ENCODE measurements at places on chromosomes 11 and 22.

DNA sequence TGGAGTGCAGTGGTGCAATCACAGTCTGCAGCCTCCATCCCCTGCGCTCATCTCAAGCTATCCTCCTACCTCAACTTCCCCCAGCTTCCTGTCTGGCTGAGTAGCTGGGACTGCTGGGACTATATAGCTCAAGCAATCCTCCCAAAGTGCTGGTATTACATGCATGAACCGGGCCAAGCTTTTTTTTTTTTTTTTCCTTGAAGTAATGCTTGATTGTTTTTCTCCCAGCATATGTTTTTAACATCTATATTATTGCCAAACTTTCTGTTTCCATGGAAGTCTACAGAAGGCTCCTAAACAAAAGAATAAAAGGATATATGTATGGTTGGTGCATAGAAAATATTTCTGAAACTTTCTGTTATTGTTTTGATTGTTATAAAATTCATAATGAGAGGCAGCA lies 853.6 kb downstream of the KCNA4 start:
- no peak for DNase-seq

- no peak for DNase-seq
Measured at GRCh38 chr11:111402411-111402810, 23.3 kb upstream of the POU2AF1 start.

- no peak for DNase-seq
Measured at GRCh38 chr11:5369789-5370188, 13.8 kb upstream of the OR51M1 start.

DNA sequence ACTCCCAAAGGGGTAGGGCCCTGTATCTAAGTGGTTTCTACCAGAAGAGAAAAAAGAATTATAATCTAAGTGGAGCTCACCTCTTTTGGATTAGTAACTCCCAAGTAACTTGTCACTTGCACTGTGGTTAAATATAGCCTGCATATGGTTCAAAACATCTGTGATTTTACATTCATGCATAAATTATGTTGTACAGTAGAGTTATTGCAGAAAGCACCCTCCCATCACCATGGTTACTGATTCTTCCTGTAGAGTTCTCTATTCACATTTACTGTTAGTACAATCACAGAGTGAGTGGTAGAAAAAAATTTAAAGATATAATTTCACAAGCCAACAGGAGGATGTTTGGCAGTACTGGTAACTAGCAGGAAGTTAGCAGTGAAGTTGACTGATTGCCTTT lies 80.4 kb downstream of the LRRC4C start:
- DNase-seq: no peak

DNA sequence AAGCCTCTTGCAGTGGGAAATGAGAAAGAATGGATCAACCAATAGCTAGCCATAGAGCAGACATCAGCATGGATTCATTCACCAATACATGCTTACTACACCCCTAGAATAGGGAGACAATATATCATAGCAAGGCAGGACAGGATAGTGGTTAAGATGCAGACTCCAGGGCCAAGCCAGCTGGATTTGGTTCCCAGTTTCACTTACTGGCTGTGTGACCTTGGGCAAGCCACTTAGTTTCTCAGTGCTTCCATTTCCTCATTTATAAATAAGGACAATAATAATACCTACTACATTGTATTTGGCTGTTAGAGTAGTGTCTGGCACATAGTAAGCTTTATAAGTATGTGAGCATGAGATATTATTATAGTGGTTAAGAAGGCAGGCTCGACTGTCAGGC lies 7.1 kb downstream of the DCHS1 start:
- DNase-seq: no peak

- DNase-seq: no peak
Measured at GRCh38 chr22:47847131-47847890, 1084.9 kb downstream of the TBC1D22A start.

- no peak for DNase-seq
Measured at GRCh38 chr11:62512961-62513360, 33.6 kb downstream of the AHNAK start.

- no peak for DNase-seq
Measured at GRCh38 chr22:39488563-39489083, 13.5 kb upstream of the MIEF1 start.

DNA sequence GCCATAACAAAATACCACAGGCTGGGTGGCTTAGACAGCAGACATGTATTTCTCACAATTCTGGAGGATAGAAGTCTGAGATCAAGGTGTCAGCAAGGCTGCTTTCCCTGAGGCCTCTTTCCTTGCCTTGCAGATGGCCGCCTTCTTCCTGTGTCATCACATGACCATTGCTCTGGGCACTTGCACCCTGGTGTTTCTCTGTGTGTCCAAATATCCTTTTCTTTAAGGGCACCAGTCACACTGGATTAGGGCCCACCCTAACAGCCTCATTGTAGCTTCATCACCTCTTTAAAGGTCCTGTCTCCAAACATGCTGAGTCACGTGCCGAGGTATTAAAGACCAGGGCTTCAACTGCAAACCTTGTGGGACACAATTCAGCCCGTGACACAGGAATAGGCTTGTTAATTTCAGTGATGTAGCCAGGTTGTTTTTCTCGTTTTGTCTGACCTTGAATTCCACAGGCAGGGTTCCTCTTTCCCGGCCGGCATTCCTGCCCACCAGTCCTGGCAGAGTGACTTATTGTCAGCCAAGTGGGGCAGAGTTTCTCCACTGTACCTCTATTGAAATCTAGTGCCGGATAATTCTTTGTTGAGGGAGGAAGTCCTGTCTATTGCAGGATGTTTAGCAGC lies 100.1 kb downstream of the KCNQ1OT1 start:
- DNase-seq: no peak

DNA sequence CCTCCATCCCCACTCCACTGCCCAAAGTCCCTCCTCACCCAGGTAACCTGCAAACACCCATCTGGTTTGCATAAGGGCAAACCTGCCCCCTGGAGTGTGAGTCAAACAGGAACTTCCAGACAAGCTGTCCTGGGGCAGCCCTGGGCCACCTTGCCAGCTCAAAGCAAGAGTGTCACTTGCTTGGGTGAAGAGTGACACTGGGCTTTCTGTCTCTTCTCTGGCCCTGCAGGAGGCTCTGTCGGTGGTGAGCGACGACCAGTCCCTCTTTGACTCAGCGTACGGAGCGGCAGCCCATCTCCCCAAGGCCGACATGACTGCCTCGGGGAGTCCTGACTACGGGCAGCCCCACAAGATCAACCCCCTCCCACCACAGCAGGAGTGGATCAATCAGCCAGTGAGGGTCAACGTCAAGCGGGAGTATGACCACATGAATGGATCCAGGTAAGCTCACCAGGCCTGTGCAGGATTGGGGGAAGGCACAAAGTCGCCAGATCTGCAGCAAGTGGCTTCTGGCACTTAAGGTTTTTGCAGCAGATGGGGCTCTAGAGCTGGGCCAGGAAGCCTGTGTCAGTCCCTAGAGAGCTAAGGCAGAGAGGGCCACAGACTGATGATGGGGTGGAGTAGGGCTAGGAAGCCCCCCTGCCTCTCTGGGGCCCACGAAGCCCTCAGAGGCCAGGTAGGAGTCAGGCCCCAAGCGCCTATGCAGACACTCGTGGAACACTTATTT lies 64.2 kb downstream of the FLI1 start:
- DNase-seq: no peak

DNA sequence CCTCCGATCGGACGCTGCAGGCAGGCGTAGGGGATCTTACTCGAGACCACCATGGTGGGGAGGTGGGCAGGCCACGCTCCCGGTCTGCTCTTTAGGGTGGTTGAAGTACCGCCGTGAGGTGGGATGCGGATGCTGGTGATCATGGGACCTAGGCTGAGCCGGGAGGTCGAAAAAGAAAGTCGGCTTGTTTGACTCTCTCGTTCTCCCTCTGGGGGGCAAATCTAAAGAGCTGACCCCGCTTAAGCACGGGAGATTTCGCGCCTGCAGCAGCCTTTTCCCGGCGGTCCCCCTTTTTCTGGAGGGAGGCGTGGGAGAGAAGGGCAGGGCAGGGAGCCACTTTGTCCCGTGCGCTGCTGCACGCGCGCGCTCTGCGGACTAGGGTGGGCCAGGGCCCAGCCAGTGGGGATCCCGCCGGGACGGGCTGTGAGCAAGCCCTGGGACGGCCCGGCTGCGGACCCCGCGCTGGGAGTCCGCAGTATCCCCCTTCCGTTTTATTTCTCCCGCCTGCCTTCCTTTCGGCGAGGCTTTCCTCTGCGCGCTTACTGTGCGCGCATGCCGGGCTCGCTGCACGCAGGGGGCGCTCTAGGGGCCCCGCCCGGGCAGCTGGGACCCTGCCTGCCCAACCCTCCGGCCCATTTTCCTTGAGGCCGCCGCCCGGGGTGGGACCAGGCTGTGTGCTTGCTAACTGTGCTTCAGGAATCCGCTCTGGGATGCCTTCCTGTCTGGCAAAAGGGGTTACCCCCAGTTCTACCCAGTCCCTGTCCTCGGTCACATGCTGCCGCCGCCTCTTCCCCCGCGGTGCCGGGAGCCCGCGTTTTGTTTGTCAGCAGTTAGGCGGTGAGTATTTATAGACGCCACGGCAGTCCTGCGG lies 81.0 kb downstream of the PRR5L start:
- no peak for DNase-seq

GRCh38 chr22:21936151-21936775 lies 16.4 kb downstream of the PPM1F start:
- DNase-seq: no peak

DNA sequence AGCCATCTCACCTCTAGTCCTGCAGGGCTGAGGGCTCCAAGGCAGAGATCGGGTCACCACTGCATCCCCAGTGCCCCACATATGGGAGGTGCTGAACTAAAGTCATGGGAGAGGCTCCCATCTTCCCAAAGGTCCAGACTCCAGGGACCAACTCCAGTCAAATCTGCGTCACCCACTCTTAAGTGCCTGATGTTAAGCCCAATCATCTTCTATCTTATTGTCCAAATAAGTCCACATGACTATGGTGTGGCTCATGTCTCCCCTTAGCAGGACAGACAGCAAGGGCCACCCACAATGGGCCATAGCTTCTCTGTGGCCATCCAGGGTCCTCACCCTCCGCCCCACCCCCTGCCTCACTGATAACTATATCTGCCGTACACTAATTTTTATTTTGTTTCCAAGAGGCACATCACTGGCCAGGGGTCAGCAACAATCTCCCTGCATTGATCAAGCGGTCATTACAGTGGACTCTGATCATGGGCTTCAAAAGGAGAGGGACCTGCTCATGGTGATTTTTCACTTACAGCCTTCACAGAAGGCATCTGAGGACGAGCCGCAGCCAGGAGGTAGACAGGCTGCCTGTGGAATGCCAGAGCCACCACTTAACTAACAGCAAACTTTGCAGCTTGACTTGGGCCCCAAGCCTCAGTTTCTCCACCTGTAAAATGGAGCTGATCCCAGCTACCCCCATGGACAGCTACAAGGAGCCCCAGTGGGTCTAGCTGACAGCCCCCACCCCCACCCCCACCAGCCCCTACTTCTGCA lies 23.3 kb downstream of the MYH9 start:
- DNase-seq: no peak

- DNase-seq: no peak
Measured at GRCh38 chr11:116073854-116074837, 569.9 kb upstream of the CADM1 start.

DNA sequence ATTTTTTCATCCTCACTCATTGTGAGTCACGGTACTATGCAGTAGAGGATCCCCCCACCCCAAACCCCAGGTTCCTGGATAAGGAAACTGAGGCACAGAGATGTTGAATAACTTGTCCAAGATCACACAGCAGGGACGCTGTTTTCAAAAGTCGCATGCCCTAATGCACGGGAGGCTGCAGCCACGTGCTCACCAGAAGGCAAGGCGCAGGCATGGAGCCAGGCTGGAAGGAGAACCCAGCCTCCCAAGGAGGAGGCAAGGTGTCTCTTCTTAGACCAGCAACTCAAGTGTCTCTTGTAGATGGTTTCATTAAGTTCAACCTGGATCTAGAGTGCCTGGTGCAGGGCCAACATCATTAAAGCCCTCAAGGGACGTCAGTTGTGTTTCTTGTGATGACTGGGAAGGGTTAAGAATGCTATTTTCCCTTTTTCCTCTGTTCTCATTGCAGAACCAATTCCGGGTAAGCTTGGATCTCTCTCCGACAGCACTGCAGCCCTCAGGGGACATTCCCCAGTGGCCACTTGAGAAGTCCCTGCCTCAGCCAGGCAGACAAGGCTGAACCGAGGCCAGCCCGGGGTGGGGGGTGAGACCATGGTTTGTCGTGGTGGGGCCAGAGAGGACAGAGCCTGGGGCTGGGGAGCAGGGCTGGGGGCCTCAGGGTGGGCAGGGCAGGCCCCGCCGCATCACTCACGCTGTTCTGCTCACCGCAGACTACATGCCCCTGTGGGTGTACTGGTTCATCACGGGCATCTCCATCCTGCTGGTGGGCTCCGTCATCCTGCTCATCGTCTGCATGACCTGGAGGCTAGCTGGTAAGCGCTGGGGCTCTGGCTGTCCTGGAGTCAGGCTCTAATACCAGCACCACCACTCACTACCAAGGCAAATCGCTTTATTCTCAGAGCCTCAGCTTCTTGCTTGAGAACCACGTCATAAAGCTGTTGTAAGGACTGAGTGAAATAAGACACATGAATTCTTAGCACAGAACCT lies 15.7 kb downstream of the TMEM121B start:
- no peak for DNase-seq

DNA sequence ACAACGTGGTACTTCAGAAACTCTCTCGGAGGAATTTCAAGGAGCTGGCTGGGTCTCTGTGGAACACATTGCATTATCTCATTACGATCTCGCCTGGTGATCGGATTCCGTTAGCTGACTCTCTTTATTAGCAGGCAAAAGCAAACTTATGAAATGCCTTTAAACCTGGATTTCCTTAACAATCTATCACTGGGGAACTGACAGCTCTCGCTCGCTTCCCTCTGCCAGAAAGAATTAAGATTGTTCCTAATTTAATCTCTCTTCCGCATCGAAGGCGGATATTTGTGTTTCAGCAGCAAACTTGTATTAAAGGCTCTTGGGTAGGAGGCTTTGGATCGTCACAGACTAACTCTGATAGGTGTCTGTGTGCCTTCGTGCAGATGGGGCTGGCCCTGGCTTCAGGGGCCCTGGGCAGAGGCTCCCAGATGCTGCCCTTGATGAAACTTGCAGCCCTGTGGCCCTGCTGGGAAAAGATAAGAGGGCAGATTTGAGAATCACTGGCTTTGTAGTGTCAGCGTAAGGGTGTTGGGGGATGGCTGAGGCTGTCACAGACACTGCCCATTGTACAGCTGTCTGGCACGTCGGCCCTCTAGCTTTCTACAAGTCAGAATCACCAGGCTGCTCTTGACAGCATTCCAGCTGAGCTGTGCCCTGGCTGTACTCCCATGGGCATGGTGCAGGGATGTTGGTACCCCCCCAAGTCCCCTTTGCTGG lies 162.2 kb upstream of the NECTIN1 start:
- DNase-seq: no peak

DNA sequence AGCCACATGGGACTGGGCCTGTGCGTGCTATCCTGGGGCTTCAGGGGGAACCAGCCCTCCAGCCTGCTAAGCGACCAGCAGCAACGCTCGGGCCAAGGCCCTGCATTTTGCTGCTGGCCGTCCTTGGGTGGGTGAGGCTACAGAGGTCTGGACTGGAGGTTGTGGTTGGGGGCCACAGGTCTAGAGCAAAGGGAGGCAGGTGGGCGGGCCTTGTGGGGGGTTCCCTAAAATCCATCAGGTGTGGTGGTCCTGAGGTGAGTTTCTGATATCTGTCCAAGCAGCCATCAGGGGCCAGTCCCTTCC lies 34.7 kb downstream of the PPM1F start:
- DNase-seq: no peak
